Activated CD4-positive, alpha-beta T cell treated with anti-CD3 and anti-CD28 coated beads, Interleukin-2, amount 10 ng/mL, durations not matched to agents 7 days and 5 days (primary cell): ENCODE measurements at places on chromosomes 4 and X. TPM values are rescaled to one million over a fixed set of nuclear protein-coding genes. Genes with fewer than 3 reads are reported as not detected.

Gene VSIG4
- total RNA-seq: not detected

Gene F9
- total RNA-seq: not detected

Gene SLC6A8
- total RNA-seq: 0.69 TPM

Gene LEF1
- total RNA-seq: 386 TPM

Gene BMX
- total RNA-seq: not detected

Gene BEX5
- 1.5 TPM for total RNA-seq

Gene SMIM10
- total RNA-seq: not detected

Gene SASH3
- total RNA-seq: 264 TPM

Gene AKAP14
- not detected for total RNA-seq

Gene CRMP1
- 0.12 TPM for total RNA-seq

Gene ZIC3
- total RNA-seq: not detected

Gene POU3F4
- total RNA-seq: not detected

Gene TEX13C
- total RNA-seq: not detected

Gene NMU
- total RNA-seq: 0.67 TPM

Gene NLRP2B
- total RNA-seq: not detected

Gene EIF2S3
- 209 TPM for total RNA-seq

Gene NPY2R
- not detected for total RNA-seq

Gene RBMXL3
- not detected for total RNA-seq

Gene CTSO
- 5.5 TPM for total RNA-seq

Gene ATP8A1
- 20.9 TPM for total RNA-seq

Gene TMPRSS11F
- not detected for total RNA-seq

Gene UBE2A
- total RNA-seq: 72.3 TPM

Gene P2RY4
- 0.25 TPM for total RNA-seq

Gene NAT8L
- not detected for total RNA-seq
